HL-60 (cell line): ENCODE measurements at places on chromosomes 6 and 20.

GRCh38 chr20:20435453-20435852 lies 67.5 kb downstream of the INSM1 start:
- DNase-seq = no peak

GRCh38 chr6:41163419-41163717 lies 452 bp upstream of the TREM2 start:
- DNase-seq = no peak

GRCh38 chr20:47181056-47181862 lies 175.2 kb downstream of the ZMYND8 start:
- DNase-seq = peak; percentile 67

- peak; percentile 30 for DNase-seq
Measured at GRCh38 chr6:36526066-36526465, 21.2 kb downstream of the STK38 start.

DNA sequence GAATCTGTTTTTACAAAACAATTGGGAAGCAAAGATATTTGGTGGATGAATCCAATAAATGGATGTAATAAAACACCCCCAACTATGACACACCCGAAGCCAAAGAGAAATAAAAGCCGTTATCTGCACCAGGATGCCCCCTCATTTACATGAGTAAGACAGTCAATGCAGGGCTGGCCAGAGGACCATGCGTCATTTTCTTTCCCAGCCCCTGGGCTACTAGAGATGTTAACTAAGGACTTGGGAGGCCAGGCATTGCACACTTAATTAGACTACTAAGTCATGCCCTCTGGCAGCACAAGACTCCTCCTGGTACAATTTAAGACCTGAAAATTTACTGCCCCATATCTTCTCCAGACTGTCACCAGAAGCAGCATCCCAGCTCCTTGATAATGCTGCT lies 3.2 kb downstream of the LEMD2 start:
- no peak for DNase-seq

DNA sequence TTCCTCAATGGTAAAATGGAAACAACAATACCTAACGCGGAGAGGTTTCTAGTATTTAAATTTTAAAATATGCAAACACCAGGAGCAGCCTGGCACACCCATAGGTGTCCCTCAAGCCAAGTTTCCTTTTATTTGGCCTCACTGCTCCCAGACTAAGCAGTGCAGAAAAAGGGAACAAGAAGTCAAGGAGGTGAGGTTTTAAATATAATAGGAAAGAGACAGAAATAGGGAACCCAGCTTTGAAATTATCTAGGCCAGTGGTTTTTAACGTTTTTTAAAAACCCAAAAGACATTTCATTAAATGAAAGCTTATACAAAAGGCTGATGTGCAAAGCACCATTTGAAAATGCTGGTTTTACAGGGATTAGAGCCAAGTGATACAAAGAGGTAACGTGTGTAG lies 109.6 kb downstream of the SLC22A3 start:
- no peak for DNase-seq

GRCh38 chr6:31179042-31179386 lies 8.5 kb upstream of the POU5F1 start:
- DNase-seq = no peak

GRCh38 chr6:166751051-166751595 lies 124.1 kb upstream of the RPS6KA2 start:
- DNase-seq = peak; percentile 90

GRCh38 chr20:57265336-57265996 lies 975 bp downstream of the BMP7 start:
- no peak for DNase-seq

DNA sequence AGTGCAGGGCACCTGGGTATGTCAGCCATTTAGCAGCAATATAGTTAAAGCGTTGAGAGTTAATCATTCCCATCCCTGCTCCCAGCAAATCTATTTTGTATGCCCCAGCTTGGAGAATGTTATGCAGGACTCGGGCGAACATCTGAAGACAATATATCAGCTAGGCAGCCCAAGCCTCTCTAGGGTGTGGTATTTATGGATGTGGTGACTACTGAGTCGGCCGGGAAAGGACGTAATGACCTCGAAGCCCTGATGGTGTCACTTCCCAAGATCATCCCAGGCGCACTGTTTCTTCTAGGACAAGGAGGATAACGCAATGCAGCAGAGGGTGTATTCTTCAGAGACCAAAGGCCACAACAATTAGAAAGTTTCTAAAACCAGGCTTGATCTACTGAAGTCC lies 63.6 kb upstream of the FAM184A start:
- no peak for DNase-seq

DNA sequence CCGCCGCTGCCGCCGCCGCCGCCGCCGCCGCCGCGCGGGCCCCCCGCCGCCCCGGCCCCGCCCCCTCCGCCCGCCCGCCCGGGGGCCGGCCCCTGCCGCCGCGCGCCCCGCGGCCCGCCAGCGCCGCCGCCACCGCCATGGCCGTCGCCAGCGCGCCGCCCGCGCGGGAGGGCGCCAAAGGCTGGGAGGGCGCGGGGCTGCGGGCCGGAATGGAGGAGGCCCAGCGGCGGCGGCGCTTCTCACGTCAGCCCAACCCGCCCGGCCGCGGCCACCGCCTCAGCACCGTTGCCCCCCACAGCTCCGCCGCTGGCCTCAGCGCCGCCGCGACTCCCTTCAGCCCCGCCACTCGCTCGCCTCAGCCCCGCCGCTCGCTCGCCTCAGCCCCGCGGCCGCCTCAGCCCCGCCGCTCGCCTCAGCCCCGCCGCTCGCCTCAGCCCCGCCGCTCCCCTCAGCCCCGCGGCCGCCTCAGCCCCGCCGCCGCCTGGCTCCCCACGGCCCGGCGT lies 258 bp downstream of the PHF10 start:
- DNase-seq = no peak

DNA sequence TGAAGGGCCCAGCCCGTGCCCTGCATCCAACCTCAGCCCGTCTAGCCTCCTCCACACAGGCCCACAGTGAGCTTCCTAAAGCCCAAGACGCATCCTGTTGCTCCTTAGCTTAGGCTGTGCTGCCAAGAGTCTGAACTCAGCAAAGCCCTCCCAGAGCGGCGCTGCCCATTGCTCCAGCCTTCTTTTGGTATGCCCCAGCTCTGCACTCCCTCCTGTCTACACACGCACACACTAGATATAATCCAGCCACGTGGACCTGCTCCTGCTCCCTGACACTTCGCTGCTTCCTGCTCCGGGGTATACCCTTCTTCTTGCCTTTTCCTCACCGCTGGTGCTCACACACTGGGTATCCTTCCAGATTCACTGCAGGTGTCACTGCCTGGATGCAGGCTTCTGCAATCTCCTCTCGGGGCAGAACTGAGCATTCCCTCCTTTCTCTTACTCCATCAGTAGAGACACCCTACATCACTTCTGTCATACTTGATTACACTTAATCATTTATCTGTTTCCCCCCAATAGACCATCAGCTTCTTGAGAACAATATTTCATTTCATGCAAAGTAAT lies 23.8 kb downstream of the GABRR2 start:
- no peak for DNase-seq

DNA sequence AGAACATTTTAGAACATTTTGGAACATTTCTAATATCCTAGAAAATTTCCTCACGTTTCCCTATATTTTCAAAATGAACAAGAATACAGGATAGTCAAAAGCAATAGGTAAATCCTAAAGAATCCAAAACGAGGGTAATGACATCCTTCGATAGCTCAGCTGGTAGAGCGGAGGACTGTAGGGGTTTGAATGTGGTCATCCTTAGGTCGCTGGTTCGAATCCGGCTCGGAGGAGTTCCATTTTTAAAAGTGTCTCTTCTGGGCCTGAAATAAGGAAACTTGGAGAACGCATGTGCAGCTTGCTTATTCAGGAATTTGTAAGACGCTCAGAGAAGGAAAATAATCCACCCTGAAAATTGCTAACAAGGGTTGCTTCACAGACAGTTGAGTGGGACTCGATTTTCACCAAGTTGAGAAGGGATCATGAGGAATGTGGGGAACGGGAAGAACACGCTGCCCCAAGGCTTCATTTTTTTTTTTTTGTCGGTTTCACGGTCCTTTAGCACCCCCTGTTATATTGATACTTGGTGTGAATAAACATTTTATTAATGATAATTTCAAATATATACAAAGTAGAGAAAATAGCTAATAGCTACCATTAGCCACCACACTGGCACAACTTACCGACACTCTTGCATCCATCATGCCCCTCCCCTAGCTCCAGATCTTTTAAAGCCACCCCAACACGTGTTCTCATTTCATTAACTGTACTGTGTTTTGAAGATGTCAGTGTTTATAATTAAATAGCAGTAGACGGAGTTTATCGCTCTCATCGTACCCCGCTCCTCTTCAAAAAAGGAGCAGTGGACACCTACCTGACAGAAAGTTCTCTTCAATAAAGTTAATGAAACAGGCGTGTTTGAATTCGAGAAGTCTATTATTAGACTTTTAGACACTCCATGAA lies 1.8 kb upstream of the ABT1 start:
- DNase-seq = no peak
